ENCODE measurements at places on chromosomes 11 and 22.
A peak's percentile ranks its signal among the peaks of the same experiment; 100 is the strongest.

GRCh38 chr11:707817-708420, 1.9 kb downstream of the EPS8L2 start:
- DNase-seq, result no peak

DNA sequence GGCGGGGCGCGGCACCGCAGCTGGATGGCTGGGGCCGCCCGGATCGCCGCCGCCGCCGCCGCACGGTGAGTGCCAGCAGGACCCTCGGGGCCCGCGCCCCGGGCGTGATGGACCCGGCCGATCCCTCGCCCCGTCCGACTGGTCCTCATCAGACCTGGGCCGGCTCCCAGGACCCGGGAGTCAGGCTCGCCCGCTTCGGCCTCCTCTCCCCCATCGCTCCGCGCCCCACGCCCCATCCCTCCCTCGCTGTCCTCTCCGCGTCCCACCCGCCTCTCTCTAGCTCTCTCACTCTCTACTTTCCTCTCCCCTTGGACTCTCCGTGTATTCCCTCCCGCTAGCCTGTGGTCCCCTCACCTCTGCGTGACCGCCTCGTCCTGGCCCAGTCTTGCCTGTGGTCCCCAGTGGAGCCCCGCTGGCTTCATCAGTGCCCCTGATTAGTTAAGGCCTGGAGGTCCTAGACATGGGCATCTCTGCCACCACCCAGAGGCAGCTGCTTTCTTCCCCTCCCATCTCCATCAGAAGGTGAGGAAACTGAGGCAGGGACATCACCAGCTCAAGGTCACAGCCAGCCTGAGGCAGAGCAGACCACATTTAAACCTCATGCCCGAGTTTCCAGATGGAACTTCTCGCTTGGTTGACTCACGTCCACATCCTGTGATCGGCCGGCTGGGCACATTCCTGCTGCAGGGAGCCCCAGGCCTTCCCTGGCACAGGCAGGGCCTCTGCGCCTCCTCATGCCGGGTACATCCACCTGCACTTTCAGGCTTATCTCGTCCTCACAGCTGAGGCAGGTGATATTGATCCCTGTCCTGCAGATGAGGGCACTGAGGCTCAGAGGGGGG, 429 bp downstream of the SLC39A13 start:
- DNase-seq, result no peak

DNA sequence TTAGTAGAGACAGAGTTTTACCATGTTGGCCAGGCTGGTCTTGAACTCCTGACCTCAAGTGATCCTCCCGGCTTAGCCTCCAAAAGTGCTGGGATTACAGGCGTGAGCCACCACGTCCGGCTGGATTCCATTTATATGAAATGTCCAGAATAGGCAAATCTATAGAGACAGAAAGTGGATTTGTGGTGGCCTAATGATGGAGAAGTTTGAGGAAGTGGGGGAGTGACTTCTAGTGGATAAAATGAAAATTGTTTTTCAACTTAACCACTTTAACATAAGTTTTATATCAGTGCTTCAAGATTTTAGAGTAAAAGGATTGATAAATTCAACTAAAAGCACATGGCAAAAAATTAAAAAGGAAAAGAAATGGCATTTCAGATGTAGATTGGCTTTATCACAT, 66.2 kb downstream of the HIPK3 start:
- no peak for DNase-seq

DNA sequence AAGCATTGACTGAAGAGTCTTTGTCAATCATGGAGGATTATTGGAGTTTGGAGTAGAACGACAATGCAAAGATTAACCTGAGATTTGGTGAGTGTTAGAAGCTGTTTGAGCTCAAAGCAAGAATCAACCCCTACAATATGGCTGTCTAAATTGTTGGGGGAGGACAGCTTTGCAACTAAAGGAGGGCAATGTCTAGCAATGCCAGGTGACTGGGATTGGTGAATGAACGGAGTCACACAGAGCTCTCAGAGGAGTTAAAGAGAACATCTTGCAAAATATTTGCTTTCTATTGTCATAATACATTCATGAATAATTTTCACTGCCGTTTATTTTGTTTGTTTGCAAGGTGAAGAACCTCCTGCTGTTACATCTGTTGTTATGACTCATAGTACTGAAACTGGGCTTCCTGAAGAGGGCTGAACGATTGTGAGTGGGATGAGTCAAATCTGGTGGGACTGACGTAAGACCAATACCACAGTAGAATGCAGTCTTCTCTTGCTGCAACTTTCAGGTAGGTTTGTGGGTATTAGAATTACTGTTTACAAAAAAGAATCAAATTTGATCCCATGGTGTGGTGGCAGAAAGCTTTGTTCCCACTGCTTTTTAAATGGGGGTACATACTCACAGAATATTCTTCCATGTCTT, 281.9 kb downstream of the CADM1 start:
- no peak for DNase-seq

GRCh38 chr22:49362211-49362839, 465.3 kb downstream of the BRD1 start:
- DNase-seq, result no peak

- peak; percentile 68 for DNase-seq
These were observed 2.6 kb upstream of the VWCE start for GRCh38 chr11:61297746-61298145.

GRCh38 chr11:81986556-81987161, 747.0 kb downstream of the FAM181B start:
- DNase-seq, result no peak

DNA sequence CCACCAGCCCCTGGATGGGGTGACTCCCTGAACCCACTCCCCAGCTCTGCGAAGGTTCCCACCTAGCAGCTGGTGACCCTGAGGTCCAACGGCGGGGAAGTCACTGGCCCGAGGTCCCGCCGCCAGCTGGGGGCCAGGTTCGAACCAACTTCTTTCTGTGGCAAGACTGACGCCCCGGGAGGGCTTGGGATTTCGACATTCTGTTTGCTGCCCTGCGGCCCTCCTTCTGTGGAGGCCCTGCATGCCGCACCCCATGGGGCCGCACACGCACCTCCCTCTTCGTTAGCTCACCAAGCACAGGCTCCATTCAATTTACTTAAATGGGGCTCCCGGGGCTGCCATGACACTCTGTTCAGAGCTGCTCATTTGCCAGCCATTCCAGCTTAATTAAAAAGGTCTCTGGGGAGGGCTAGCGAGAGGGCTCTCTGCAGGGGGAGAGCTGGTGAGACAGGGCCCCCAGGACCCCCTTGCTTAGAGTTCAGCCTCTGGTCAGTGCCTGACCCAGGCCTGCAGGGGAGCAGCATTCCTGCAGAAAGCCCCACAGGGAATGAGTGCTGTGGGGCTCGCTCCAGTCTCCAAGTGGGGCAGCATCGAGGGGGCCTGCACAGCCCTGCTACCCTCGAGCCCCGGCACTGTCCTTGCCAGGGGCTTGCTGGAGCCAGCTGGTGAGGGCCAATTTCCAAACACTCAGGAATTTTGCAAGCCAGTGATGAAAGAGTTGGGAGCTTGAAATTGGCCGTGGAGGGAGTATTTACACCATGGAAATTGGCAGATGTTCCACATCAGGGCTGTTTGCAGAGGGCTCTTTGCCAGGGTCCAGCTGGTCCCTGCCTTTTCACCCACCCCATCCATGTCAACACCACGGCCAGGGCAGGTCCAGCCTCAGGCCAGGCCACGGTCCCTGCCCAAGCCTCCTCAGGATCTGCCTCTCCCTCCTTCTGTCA, 80.8 kb downstream of the CACNA1I start:
- no peak for DNase-seq

DNA sequence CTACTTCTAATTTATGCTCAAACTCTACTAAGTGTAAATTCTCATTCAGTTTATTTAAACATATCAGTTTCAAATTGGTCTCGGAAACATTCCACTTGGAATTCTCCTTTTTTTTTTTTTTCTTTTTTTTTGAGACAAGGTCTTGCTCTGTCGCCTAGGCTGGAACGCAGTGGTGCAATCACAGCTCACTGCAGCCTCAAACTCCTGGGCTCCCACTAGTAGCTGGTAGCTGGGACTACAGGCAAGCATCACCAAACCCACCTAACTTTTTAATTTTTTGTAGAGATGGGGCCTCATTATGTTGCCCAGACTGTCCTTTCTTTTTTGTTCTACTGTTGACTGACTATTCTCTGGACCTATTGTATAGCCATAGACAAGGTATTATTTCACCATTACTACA, 33.3 kb upstream of the CCDC81 start:
- peak; percentile 55 for DNase-seq

DNA sequence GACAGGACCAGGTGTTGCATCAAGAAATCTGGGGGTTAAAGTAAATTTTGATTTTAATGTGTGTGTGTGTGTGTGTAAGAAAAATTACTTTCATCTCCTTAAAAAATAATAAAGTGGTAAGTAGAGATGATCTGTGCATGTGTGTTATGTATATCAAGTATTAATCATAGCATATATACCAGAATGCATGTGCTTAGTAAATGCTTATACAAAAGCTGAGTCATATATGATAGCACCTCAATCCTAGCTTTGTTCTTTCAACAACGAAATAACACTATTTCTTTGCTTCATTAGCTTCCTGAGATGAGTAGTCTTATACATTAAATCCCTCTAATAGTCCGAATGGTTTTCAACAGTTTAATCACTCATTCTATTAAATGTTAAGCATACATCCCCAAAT, 899.6 kb upstream of the ANO3 start:
- no peak for DNase-seq

GRCh38 chr11:80240245-80240644, 799.4 kb upstream of the TENM4 start:
- DNase-seq, result no peak

DNA sequence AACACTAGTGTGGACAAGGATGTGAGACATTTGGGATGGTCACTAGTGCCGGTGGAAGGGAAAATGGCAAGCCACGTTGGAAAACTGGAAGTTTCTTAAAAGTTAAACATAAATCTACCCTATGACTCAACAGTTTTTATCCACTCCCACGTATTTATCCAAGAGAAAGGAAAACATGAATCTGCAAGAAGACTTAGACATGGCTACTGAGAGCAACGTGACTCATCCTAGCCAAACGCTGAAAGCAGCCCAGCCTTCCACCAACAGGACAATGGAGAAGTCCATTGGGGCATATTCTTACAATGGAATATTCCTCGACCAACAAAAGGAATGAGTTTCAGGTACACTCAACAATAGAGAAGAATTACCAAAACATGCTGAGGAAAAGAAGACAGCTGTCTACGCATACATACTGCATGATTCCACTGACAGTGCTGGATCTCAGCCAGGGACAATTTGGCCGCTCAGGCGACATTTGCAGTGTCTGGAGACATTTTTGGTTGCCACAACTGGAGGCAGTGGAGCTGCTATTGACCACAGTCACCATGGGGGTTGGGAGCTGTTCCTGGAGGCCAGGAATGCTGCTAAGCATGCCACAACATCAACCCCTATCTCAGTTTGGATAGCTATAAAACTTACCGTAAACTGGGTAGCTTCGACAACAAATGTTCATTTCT, 21.2 kb downstream of the SYT13 start:
- DNase-seq, result no peak

- no peak for DNase-seq
These were observed 50.9 kb upstream of the HEPHL1 start for GRCh38 chr11:93969925-93970922.

DNA sequence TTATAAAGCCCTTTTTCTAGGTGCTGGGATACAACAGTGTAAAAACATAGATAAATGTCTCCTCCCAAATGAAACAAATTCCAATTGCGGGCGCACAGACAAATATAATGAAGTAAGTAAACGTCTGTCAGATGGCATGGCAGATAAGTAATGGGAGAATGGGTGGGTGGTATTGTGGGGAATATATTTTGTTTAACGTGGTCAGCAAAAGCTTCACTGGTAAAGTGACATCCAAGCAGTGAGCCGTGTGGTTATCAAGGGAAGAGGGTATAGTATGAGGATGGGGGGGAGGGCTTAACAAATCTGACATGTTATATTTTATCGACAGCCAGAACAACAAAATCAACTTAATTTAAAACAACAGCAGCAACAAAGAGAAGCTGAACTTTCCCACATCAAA, 1.2 kb downstream of the SVIP start:
- no peak for DNase-seq

DNA sequence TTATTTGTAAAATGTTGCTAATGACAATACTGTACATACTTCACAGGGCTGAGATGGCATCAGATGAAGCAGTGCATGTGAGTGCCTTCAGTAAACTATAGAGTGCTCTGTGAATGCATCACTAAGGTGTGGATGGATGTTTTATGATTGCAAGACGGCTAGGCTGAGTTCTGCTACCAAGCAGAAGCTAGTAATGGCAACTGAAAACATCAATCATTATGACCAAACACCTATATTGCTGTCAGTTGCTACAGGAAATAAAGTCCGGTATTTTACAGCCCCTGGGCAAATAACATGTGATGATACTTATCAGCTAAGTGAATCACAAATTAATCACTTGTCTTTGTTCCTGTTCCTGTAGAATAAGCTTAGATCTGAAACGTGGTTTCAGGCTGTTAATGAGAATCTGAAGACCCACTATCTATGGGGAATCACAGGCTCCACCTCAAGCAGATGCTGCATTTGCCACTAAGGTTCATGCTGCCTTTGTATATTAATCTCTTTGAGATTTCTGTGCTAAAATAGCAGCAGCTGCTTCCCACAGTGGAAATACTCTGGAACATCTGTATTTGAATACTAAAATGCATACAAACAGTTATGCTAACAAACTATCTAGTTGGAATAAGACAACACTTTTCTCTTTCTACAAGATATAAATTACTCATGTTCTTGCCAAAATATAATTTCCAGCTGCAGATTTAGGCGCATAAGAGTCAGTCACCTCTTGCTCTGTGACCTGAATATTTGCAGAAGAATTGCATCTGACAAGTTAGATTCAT, 254.0 kb upstream of the PITPNB start:
- no peak for DNase-seq

- no peak for DNase-seq
These were observed 23.1 kb downstream of the CD6 start for GRCh38 chr11:60994541-60995080.

GRCh38 chr11:36195496-36196354, 93.5 kb downstream of the COMMD9 start:
- DNase-seq, result no peak

DNA sequence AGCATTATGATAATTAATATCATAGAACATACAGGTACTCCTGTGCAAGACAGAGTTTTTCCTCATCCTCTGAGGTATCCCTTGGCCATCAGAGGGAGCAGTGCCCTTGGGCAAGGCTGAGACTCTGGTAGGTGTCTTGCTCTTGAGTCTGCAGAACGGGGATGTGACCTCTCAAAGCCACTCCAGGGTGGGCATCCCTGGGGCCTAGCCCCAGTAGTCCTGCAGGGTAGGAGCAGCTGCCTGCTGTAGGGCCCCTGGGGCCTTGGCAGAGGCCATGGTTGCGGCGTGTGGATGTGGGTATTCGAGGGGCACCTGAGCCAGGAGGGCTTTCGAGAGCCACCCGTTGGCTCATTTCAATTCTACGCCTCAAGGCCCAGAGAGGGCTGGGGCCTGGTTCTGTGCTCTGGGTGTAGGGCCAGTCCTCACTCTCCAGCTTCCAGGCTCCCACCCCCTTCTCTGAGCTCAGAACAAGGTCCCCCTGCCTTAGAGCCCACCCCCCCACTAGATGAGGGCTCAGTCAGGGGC, 7.7 kb upstream of the OMP start:
- DNase-seq, result no peak

- no peak for DNase-seq
These were observed 522 bp upstream of the SEPTIN5 start for GRCh38 chr22:19713650-19714311.

Data from HAP-1 (cell line).